ENCODE measurements at places on chromosomes 7 and 10.
A peak's percentile ranks its signal among the peaks of the same experiment; 100 is the strongest.

DNA sequence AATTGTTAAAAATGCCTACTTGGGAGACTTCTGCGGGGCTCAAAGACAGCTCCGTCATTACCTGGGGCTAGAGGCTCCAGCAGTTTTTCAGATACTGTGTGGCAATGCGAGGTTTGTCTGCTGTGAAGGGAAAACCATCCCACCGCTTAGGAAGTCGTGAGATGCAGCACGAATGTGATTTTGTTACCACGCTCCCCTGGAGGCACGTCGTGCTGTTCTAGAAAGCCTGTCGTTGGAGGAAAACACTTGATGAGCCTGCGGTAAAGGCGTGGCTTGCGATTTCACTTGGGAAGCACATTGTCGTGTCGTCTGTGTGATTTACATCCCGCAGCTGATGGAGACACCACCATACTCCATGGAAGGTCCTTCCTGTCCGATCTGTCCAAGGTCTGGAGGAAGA lies 39.3 kb downstream of the CAMK1D start:
- H3K36me3 ChIP-seq = no peaks in the 10 kb centered on the region
- H3K4me1 ChIP-seq = peaks cover 17% of the 10 kb centered on the region
- peak overlapping the region; percentile 24 for H3K27ac ChIP-seq
- H3K4me3 ChIP-seq = no peak overlapping the region

DNA sequence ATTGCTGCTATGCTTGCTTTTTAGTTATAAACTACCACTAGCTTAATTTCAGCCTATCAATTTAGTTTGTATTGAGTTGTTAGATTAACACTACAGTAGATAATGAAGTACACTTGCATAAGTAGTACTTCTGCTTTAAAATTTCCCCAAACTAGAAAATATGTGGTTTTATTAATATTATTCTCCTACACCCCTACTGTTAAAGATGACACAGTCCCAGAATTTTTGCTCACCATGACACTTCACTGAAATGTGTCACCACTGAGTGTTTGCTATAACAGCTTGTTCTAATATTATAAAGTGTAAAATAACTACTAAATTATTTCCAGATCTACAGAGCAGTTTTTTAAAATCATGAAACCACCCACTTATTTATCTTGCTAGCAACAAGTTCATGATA lies 31.6 kb downstream of the RHEB start:
- no peak for DNase-seq
- H3K4me1 ChIP-seq = peaks cover 2% of the 10 kb centered on the region
- no peak overlapping the region for H3K27ac ChIP-seq
- H3K4me3 ChIP-seq = no peak overlapping the region
- peaks cover 51% of the 10 kb centered on the region for H3K36me3 ChIP-seq

DNA sequence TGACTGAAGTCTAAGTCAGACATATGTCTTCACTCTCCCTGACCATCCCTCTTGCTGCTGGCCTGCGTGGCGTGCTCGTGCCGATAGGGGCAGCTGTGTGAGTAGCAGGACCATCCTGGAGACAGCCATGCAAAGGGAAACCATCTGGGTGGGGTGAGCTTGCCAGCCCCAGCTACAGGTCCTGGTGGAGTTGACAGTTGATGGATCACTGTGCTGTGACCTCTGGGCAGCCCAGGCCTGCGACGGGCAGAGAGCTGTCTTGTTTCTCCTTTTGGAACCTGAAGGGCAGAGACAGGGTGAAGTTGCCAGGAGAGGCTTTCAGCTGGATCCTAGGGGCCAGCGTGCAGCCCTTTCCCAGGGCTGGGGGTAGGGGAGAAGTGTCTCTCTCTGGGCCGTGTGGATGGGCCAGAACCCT lies 44.7 kb downstream of the GRK5 start:
- H3K4me1 ChIP-seq = peaks cover 76% of the 10 kb centered on the region
- H3K4me3 ChIP-seq = peak overlapping the region; percentile 55
- H3K36me3 ChIP-seq = peaks cover 7% of the 10 kb centered on the region
- H3K27ac ChIP-seq = peak overlapping the region; percentile 98
- H3K27me3 ChIP-seq = no peaks in the 10 kb centered on the region
- DNase-seq = peak; percentile 75

DNA sequence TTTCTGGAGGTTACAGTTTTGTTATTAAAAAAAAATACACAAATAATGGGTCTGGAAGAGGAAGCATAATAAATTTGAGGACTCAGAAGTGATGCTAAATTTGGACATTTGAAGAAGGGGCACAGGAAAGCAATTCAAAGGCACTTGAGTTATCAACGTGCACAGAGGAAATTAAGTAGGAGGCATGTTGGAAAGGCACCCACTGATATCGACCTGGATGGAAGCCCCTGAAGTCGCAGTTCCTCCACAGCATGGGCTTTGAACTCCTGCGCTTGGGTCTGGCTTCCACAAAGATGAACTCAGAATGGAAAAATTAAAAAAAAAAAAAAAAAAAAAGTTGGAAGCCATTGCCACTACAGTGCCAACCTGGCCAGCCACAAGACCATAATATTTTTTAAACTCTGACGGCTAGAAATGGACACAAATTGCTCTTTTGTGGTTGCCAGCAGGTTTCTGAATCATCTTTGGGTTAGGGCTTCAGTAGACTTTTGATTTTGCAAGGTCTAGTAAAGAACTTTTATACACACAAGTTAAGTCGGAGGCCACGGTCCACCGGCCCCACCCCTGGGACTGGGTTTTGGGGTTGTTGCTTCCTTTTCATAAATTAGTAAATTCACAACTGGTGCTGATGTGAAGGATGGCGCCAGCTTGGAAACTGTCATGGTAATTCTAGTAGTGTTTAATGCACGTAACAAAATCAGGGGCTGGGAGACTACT lies 21.6 kb downstream of the JCAD start:
- H3K4me1 ChIP-seq = peaks cover 41% of the 10 kb centered on the region
- no peak for DNase-seq
- peak overlapping the region; percentile 82 for H3K27ac ChIP-seq
- H3K36me3 ChIP-seq = peaks cover 15% of the 10 kb centered on the region
- peaks cover 5% of the 10 kb centered on the region for H3K27me3 ChIP-seq
- H3K4me3 ChIP-seq = no peak overlapping the region

DNA sequence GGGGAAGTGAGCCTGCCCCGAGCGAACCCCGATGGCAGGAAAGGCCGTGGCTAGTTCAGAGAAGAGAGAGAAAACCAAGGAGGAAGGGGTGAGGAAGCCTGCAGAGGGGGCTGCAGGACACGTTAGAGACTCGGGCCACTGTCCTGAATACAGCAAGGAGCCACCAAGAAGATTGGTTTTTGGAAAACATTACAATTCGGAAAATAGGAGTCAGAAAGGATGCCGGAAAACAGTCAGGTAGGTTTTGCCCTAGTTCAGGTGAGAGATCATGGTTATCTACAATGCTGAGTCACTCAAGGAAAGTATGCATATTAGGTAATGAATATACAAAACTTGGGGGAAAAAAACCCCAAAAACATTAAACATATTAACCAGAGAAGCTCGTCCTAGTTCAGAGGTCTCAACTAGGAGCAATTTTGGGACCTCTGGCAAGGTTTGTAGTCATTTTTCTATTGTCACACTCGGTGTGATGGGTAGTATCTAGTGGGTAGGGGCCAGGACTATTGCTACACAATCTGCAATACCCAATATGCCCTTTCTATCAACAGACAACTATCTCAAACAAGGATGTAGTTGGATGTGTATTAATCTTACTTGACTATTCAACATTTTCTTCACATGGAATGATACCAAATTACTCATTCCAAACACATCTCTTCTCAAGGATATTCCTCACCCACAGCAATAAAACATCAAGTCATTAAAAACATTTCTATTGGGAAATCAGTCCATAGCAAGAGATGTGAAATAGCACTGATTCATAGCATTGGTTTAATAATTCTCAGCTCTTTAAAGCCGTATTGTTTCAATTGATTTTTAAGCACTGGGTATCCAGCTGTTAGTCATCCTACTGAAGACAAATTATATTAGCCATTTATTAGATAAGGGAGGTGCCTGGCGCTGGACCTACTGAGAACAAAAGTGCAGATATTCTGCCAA lies 74.4 kb upstream of the RSU1 start:
- H3K27me3 ChIP-seq = peaks cover 2% of the 10 kb centered on the region
- peaks cover 2% of the 10 kb centered on the region for H3K36me3 ChIP-seq
- H3K4me1 ChIP-seq = peaks cover 15% of the 10 kb centered on the region
- peak overlapping the region; percentile 64 for H3K27ac ChIP-seq
- DNase-seq = peak; percentile 56

GRCh38 chr7:157490465-157490912 lies 153.7 kb downstream of the DNAJB6 start:
- H3K4me3 ChIP-seq = no peak overlapping the region
- peaks cover 27% of the 10 kb centered on the region for H3K4me1 ChIP-seq
- no peak for DNase-seq

DNA sequence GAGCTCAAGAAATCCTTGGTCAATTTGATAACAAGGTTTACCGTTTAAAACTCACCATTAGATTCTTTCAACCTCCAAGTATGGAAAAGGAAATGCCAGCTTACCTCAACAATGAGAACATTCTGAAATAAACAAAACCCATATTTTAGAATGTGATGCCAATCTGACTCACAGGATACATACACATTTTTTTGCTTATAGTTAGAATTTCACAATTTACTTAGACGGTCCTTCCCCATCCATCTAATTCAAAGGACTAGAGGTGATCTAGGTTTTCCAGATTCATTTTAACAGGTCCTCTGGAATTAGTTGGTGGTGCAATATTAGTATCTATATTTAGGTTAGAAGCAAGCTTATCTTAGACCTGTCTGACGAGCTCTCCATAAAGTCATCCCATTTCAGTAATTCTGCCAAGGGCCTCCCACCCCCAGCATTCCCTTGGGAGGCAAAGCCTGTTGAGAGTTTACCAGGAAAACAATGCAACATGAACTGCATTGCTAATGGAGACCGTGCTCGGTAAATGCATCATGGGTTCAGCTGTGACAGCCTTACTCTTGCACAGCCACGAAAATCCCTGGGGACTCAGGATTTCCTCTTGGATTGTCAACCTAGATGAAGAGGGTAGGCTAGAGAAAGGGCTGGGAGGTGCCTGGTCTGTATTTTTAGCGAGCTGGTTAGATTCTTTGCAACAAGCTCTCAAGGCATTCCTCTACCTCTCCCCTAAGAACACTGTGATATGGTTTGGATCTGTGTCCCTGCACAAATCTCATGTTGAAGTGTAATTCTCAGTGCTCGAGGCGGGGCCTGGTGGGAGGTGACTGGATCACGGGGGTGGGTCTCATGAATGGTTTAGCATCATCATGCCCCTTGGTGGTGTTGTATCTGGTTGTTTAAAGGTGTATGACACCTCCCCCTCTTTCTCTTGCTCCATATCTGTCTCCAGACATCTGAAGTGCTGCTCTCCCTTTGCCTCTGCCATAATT lies 93.8 kb downstream of the PRTFDC1 start:
- H3K27ac ChIP-seq = peak overlapping the region; percentile 84
- DNase-seq = peak; percentile 11
- H3K4me3 ChIP-seq = no peak overlapping the region
- H3K4me1 ChIP-seq = peaks cover 36% of the 10 kb centered on the region
- H3K36me3 ChIP-seq = peaks cover 7% of the 10 kb centered on the region
- H3K27me3 ChIP-seq = peaks cover 2% of the 10 kb centered on the region

GRCh38 chr7:7122701-7123281 lies 59.6 kb upstream of the C1GALT1 start:
- no peaks in the 10 kb centered on the region for H3K27me3 ChIP-seq
- no peaks in the 10 kb centered on the region for H3K4me1 ChIP-seq
- H3K4me3 ChIP-seq = no peak overlapping the region
- no peaks in the 10 kb centered on the region for H3K36me3 ChIP-seq
- no peak for DNase-seq

DNA sequence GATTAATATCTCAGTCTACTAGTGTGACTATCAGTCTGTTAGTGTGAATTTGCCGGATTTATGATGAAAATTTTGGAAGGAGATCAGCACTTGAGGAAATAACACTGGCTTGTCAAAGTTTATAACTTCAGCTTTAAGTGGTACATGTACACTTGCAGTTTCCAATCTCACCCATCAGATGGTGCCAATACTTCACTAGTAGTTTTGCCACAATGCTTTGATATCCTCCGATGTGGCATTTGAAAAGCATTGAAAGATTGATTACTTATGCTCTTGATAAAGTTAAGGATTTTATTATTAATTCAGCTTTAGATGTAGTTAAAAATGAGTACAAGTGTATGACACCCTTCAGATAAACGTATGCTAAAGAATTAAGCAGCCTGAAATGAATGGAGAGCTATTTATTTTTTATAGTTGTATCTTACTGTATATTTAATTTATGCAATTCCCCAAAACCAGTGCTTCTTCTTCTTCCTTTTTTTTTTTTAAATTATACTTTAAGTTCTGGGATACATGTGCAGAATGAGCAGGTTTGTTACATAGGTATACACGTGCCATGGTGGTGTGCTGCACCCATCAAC lies 98.2 kb downstream of the ANLN start:
- peaks cover 25% of the 10 kb centered on the region for H3K4me1 ChIP-seq
- peak; percentile 12 for DNase-seq
- H3K27me3 ChIP-seq = no peaks in the 10 kb centered on the region
- no peaks in the 10 kb centered on the region for H3K36me3 ChIP-seq
- H3K27ac ChIP-seq = no peak overlapping the region

DNA sequence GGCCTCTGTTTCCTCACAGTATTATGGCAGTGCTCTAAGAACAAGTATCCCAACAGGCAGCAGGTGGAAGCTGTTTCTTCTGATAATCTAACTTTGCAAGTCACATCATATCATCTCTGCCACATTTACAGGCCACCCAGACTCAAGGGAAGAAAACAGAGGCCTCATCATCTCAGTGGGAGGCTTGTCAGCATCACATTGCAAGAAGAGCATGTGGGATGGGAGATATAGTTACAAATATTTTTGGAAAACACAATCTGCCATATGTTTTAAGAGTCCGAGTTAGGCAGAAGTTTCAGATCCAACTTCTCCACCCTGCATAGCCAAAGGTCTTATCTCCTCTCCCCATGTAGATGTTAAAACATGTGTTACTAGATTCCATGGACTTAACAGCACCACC lies 130.4 kb upstream of the PDE1C start:
- H3K27me3 ChIP-seq = peaks cover 25% of the 10 kb centered on the region
- no peak overlapping the region for H3K27ac ChIP-seq
- no peaks in the 10 kb centered on the region for H3K4me1 ChIP-seq
- H3K36me3 ChIP-seq = no peaks in the 10 kb centered on the region
- DNase-seq = no peak

- peaks cover 3% of the 10 kb centered on the region for H3K27me3 ChIP-seq
- DNase-seq = no peak
- H3K36me3 ChIP-seq = peaks cover 5% of the 10 kb centered on the region
- peaks cover 19% of the 10 kb centered on the region for H3K4me1 ChIP-seq
- H3K4me3 ChIP-seq = no peak overlapping the region
Observed at GRCh38 chr10:16992611-16993119, 136.9 kb downstream of the CUBN start.

DNA sequence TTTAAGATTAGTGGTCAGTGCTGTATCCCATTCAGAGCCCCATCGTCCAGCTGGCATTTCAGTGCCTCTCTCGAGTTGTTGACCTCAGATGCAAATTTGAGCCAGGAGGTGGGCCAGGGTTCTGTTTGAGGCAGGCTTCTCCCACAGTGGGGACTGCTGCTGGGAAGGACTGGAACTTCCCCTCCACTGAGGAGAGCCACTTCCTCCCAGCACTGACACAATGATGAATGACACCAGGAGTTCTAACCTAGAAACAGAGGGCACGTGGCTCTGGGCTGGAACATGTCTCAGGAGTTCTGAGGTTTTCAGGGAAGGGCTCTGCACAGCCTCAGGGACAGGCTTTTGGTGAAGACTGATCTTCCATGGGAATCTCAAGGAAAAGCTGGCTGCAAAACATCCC lies 18.3 kb upstream of the BTBD16 start:
- H3K36me3 ChIP-seq = peaks cover 21% of the 10 kb centered on the region
- no peak overlapping the region for H3K27ac ChIP-seq

Data from nephron progenitor cell (in vitro differentiated cells).